ENCODE measurements at places on chromosomes 6 and 20.

- DNase-seq = peak; percentile 60
These were observed 23.6 kb downstream of the BFSP1 start for GRCh38 chr20:17507531-17507930.

- no peak for DNase-seq
These were observed 10.7 kb downstream of the PPIL1 start for GRCh38 chr6:36863670-36864540.

DNA sequence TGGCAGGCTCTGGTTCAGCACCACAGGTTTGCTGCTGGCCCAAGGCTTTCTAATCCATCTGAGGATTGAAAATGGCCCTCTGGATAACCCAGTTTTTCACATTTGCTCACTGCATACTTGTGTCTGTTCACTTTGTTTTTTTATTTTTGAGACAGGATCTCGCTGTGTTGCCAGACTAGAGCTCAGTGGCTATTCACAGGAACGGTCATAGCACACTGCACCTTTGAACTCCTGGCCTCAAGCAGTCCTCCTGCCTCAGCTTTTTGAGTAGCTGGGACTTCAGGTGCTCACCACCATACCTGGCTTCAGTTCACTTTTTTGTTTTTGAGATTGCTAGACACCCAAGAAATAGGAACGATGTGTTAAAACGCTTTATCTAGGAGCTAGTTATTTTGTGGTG is 57.9 kb downstream of the ITCH start:
- no peak for DNase-seq

- no peak for DNase-seq
These were observed 139.1 kb upstream of the GMDS start for GRCh38 chr6:2384528-2384927.

DNA sequence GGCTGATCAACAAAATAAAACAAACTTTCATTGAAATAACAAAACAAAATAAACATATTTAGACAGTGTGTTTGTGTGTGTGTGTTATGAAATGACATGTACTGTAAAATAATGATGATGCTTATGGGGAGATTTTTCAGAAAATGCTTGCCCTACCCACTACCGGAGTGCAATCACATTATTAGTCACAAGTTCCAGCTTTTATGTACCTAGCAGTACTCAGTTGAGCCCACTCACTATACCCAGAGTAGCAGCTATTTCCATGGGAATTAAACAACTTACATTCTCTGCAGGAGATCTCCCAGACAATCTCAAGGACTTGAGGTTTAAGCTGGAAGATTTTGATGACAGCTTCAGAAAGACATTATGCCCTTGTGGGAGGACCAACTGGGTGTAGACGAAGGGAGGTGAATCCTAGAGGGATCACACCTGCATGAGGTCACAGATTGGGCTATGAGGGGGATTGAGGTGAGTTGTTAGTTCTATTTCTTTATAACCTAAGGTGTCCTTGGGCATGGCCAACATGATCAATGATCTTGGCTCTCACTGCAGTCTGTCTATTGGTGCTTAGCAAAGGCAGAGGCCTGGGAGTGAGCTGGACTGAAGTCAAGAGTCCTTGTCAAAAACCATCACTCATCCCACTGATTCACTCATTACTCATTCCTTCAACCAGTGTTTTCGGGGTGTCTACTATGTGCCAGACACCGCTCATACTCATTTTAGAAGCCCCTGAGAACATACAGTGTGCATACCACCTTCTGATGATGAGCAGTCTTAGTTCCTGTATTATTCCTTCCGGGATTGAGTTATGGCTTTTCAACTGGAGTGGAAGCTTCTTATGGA is 6.7 kb upstream of the CLIC5 start:
- no peak for DNase-seq

DNA sequence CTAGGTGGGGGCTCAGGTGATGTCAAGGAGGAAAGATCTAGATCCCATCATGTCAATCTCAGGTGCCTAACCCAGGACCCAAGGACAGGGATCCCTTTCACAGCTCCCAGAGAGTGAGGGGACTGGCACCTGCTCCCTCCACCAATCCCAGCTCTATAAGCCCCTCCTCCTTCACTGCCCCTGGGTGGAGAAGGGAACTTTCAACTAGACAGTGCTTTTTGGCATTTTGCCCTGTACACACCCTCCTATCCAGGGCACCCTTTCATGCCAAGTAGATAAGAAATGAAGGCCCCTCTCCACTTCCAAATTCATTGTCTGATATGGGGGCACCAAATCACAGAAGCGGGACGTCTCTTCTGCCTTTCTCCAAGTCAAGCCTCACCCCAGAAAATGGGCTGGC is 61.6 kb downstream of the MDGA1 start:
- peak; percentile 61 for DNase-seq

- DNase-seq = no peak
These were observed 109.8 kb downstream of the DTNBP1 start for GRCh38 chr6:15553031-15553430.

GRCh38 chr6:15437090-15437635 is 191.3 kb downstream of the JARID2 start:
- no peak for DNase-seq

DNA sequence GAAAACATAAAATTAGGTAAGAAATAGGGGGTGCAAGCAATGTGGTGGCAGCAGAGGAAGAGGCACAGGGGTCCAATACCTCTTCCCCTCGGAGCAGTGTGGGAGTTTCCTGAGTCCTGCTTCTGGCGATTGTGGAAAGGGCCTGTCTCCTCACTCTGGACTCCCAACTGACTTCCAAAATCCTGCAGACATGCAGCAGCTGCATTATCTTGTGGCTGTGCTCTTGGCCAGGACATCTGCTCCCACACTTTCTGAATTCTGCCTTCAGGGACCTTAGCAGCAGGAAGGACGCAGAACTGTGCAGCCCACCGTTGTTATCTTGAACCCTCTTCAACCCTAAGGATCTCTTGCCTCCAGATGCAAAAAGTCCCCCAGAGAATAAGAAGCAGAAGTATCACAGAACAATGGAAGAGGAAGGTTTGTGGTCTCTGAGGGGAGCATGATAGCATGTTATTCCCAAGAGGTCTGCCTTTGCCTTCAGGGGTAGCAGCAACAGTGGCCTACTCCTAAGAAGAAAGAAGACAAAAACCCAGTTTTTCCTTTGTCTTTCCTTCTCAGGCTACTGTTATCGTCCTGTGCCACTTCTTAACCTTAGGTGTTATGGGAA is 102.5 kb upstream of the EMILIN3 start:
- no peak for DNase-seq

- DNase-seq = peak; percentile 86
These were observed 1.7 kb downstream of the LOC128125822 start for GRCh38 chr6:63573899-63574553.

GRCh38 chr6:119201480-119201879 is 123.0 kb upstream of the FAM184A start:
- no peak for DNase-seq

- DNase-seq = no peak
These were observed 151.3 kb upstream of the BEND6 start for GRCh38 chr6:56803594-56803993.

DNA sequence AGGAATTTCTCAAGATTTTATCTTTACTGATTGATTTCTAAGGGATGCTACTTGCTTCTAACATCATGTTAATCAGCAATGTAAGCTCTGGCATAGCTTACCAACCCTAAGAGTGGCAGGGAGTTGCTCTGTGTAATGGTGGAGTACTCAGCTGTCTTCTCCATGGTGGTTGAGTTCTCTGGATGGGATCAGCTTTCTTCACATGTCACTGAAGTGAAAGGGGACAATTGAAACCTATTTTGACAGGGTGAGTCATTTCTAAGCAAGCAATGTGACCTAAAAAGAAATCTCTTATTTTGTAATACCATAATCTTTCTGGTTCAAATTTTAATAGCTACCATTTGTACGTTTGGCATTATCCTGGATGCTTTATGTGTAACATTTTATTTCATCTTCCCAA is 430.4 kb downstream of the GJA1 start:
- DNase-seq = no peak

- peak; percentile 87 for DNase-seq
These were observed 120.8 kb downstream of the OR2B2 start for GRCh38 chr6:27791182-27791943.

GRCh38 chr6:1579096-1579495 is 30.6 kb upstream of the FOXC1 start:
- no peak for DNase-seq

GRCh38 chr6:92263864-92264263 is 1155.5 kb downstream of the EPHA7 start:
- no peak for DNase-seq

GRCh38 chr6:154994836-154995253 is 270 bp upstream of the TIAM2 start:
- DNase-seq = no peak

- DNase-seq = no peak
These were observed 7.2 kb downstream of the TPX2 start for GRCh38 chr20:31746068-31746878.

DNA sequence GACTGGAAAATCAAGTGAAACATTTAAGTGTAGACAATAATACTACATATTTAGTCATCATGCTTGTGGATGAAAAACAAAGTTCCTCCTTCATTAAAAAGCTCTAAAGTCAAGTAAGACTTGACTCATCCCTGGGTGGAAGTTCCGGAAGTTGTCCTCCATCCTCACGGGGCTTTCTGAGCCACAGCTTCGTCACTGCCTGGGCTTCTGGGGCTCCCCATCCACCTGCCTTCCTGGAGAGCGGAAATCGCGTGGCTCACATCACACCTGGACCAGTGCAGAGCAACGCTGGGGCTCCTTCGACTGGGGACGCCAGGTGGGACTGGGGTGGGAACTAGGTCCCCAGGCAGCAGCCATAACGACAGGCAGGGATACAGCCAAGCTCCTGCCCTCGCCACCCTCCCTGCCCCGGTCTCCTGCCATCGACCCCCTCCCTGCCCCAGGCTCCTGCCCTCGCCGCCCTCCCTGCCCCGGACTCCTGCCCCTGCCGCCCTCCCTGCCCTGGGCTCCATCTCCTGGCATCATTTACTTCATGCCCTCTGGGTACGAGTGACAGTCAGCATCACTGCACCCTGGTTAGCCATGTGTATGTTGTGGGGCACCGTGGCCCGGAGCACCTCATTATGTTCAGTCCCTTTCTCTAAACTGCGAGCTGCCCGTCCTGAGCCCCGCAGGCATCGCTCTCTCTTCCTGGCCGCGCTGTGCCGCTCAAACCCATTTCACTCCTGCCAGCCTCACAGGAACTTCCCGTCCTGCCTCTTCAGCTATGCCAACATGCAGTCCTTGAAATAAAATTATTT is 12.9 kb downstream of the THBS2 start:
- no peak for DNase-seq

DNA sequence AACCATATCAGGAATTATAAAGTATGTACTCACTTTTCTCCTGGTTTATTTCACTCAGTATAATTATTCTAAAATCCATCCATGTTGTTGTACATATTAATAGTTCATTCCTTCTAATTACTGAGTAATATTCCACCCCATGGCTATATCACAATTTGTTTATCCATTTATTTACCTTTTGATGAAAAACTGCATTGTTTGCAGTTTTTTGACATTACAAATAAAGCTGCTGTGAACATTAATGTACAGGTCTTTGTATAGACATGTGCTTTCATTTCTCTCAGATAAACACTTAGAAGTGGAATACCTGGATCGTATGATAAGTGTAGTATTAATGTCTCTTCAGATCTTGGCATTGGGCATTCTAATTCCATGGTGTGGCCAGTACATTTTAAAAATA is 4.2 kb downstream of the SLC17A3 start:
- no peak for DNase-seq

- DNase-seq = no peak
These were observed 164.8 kb upstream of the MAN1A1 start for GRCh38 chr6:119514345-119514744.

GRCh38 chr20:49762940-49763766 is 49.5 kb upstream of the B4GALT5 start:
- DNase-seq = no peak

DNA sequence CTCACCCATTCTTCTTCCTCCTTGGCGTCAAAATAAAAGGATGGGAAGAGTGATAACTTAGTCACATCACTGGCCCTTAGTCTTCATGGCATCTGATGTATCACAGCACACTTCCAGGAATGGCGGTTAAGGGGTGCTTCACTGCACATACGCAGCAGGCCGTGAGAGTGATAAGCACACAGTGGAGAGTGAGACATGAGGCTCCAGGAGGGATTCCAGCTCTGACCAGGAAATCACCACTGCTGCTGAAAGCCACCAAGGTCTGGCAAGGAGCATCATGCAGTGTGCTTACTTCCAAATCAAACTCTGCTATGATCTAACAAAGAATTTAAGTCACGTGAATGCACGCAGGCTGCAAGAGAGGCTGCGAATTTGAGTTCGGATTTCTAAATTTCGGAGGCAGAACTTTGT is 62.4 kb downstream of the ARID1B start:
- peak; percentile 43 for DNase-seq

- peak; percentile 91 for DNase-seq
These were observed 73.7 kb downstream of the PRND start for GRCh38 chr20:4795394-4795793.

DNA sequence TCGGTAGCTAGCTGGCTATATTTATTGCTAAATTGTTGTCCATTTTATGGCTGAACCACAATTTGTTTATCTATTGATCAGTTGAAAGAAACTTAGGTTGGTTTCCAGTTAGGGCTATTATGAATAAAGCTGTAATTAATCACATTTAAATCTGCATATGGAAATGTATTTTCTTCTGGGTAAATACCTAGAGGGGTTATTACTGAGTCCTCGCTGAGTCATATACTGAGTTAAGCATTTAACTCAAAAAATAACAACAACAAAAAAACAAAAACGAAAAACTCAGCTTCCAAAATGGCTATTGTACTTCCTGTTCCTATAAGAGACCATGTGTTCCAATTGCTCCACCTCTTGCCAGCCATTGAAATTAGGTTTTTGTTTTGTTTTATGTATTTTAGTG is 258.2 kb downstream of the TBC1D32 start:
- no peak for DNase-seq

DNA sequence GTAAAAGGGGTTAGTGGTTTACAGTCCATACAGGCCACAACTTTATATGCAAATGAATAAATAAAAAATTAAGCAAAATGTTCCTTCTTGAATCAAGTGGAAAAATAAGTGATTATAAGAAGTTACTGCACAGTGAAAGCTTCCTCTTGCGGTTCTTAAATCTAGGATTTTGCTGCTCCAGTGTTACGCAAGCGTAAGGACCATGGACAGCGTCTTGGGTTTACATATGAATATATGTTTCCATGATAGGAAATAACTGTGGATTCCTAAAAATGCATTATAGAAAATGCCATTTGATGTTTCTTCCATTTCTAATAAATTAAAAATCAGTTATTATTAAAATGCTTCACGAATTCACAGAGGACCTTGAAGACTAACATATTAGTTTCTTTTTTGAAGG is 176.6 kb upstream of the POU3F2 start:
- peak; percentile 75 for DNase-seq

- DNase-seq = peak; percentile 25
These were observed 16.3 kb upstream of the HM13 start for GRCh38 chr20:31497838-31498540.

Measured in hematopoietic multipotent progenitor cell treated with erythropoietin and hydrocortisone succinate and interleukin-3 and kit ligand, for 4 days (in vitro differentiated cells).